Hair follicular keratinocyte (primary cell): ENCODE measurements at places on chromosomes 4 and X. TPM values are rescaled to one million over a fixed set of nuclear protein-coding genes. Genes with fewer than 3 reads are reported as not detected.

Gene VGLL1
- 0.30 and 2.3 TPM in 2 replicates for total RNA-seq

Gene RPA4
- total RNA-seq = 0.08 and 0.34 TPM in 2 replicates

Gene CLDN2
- not detected in 2 replicates for total RNA-seq

Gene CXorf49
- total RNA-seq = not detected in 2 replicates

Gene CCDC149
- total RNA-seq = 2.3 and 2.6 TPM in 2 replicates

Gene KLB
- 0.08 TPM in 1 of 2 replicates, not detected in the other for total RNA-seq

Gene RNF150
- total RNA-seq = 0.08 and 0.30 TPM in 2 replicates

Gene UBE2A
- total RNA-seq = 29.8 and 31.2 TPM in 2 replicates

Gene GAGE12F
- not detected in 2 replicates for total RNA-seq

Gene SORCS2
- total RNA-seq = 0.31 TPM in 1 of 2 replicates, not detected in the other

Gene CYSLTR1
- not detected in 2 replicates for total RNA-seq

Gene FOXR2
- total RNA-seq = not detected in 2 replicates

Gene VSIG1
- 0.68 and 0.70 TPM in 2 replicates for total RNA-seq

Gene LIMCH1
- total RNA-seq = under 0.01 and 0.08 TPM in 2 replicates

Gene PI4K2B
- total RNA-seq = 18.9 and 25.4 TPM in 2 replicates

Gene CCKAR
- total RNA-seq = not detected in 2 replicates

Gene RTL9
- total RNA-seq = 0.04 and 0.08 TPM in 2 replicates

Gene ZNF81
- total RNA-seq = 5.2 and 5.9 TPM in 2 replicates

Gene RAB9B
- total RNA-seq = 0.23 and 0.38 TPM in 2 replicates

Gene PITX2
- 0.53 TPM in 1 of 2 replicates, not detected in the other for total RNA-seq

Gene CXXC4
- total RNA-seq = not detected in 2 replicates

Gene PTCHD1
- total RNA-seq = not detected in 2 replicates

Gene MID2
- 7.5 and 14.1 TPM in 2 replicates for total RNA-seq

Gene CHRDL1
- total RNA-seq = not detected in 2 replicates

Gene CCSER1
- 0.19 and 0.39 TPM in 2 replicates for total RNA-seq

Gene FATE1
- not detected in 2 replicates for total RNA-seq

Gene RPS6KA6
- 0.23 and 0.70 TPM in 2 replicates for total RNA-seq

Gene FAM241A
- total RNA-seq = 3.2 and 5.1 TPM in 2 replicates

Gene FSTL5
- total RNA-seq = not detected in 2 replicates

Gene GLOD5
- total RNA-seq = not detected in 2 replicates
